ENCODE measurements at places on chromosomes 7 and 10.

- DNase-seq = no peak
Observed at GRCh38 chr10:123634221-123634620, 31.9 kb upstream of the GPR26 start.

DNA sequence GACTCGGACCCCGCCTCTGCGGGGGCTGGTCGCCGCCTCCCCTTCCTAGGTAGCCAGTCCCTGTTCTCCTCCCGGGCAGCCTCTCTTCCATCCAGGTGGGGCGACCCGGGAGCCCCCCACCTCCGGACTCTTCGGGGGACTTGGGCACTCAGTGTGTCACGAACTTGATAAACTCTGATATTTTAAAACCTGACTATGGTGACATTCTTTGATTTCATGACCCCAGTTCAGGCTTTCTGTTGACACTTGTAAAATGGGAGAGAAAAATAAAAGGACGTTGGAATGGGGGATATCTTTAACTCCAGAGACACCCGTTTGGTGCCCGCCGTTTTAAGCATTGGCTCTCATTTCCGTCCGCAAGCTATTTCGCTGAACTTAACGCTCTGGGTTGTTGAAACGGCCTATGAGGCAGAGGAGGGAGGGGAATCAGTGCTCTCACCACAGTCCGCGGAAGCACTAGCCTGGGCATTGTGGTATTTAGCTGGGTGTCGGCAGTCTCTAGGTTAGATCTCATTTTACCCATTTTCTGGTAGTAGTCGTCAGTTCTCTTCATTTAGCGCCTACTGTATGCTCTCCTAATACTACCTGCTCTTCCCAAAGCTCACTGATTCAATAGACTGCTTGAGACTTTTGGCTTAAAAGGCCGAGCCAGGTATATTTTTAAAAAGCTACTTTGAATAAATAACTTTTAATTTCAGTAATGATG lies 738 bp downstream of the VPS26A start:
- no peak for DNase-seq

DNA sequence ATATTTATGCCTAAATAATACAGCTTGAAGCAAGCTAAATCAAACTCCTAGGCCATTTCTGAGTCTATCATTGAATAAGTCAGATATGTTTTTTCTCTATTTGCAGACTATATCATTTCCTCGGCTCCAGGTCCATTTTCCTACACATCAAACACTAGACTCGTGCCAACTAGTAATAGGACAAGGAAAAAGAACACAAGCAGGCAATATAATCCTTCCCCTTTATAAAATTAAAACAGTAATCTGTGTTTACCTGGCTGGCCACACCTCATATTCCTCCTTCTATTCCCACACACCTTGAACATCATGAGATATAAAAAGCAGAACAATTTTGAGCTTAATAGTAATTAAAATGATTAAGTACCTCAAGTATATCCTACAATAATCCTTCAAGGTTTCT lies 325.7 kb downstream of the TFEC start:
- no peak for DNase-seq

DNA sequence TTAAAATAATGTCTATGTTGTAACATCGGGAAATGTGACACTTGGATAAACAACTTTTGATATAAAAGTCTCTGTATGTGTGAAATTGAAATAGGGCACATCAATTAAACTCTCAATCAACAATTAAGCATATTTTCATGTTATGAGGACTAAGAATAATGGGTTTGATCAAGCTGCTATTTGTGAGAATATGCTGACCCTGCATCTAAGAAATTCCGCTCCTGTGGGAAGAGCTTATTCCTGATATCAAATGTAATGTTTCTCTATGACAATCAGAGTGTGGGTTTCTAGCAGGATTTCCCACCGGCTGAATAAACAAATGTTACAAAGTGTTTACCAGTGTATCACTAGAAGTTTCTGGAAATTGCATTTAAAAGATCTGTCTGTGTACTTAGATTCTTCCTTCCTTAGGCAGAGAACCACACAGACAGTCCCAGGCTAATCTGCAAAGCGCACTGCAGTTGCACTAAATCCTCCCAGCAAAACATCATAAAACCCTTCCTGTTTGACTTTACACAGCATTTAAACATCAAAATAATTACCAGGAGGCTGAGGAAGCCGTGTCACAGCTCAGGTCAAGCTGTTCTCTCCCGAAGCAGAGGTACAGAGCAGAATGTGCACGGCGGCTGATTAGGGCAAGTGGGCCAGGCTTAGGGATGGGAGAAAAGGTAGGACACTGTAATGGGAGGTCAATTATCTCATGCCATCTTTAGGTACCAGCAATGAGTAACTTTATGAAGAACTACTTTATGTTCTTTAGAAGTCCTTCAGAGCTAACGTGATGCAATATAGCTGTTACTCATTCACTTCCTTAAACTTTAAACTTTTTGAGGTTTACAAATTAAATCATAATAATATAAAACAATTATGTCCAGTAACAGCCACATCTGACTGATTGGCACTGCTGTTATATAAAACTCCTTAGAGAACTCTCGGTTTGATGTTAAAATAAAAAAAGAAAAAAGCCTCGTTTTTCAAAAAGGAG lies 109.1 kb upstream of the CTTNBP2 start:
- DNase-seq = no peak

DNA sequence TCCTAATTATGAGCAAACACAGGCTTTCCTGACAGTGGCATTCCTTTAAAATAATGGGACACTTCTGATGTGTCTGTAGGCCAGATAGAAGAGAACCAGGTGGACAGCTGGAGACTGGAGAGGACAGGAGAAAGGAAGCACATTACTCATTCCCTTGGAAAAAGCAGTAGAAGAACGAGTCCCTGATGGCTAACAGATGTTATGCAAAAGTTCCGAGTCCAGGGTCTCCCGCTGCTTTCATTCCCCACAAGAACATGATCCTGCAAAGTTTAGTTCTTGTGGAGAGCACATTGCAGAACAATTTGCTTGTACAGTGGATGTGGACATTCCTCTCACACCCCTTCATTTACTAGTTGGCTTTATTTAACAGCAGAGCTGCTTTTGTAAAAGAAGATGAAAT lies 137.6 kb downstream of the GPAM start:
- DNase-seq = no peak

DNA sequence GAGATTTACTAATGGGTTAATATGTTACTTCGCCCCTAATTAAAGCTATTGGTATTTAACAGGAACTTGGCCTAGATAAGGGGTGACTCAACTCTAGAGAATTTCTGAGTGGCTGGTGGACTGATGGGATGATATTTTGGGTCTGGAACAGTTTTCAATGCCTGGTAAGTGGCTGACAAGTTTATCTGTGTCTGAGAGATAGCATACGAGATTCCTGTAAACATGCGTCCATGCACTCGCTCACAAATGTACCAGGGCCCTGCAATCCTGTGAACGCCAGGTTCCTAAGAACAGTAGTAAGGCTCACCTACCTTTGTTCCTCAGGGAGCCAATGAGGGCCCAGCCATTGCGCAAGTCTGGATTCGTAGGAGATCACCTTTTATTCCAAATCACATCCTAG lies 683.8 kb upstream of the ANKRD30A start:
- DNase-seq = no peak

DNA sequence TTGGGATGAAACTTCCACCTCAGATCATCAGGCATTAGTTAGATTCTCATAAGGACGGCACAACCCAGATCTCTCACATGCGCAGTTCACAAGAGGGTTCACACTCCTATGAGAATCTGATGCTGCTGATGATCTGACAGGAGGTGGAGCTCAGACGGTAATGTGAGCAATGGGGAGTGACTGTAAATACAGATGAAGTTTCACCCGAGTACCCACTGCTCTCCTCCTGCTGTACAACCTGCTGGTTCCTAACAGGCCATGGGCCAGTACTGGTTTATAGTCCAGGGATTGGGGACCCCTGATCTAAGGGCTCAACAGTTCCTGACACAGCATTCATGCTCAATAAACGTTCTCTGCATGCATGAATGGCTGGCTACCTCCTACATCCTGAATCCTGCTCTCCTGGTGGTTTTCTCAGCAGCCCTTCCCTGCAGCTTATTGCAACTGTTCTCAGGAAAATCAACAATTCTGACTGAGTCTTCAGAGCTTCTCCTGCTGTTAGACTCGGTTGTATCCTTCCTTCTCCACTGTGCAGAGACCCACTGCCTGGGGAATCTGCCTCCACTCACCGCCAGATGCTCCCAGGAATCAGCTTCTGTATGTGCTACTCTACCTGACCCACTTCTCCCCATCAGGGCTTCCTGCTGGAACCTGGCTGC lies 17.4 kb downstream of the PDE6C start:
- DNase-seq = no peak

DNA sequence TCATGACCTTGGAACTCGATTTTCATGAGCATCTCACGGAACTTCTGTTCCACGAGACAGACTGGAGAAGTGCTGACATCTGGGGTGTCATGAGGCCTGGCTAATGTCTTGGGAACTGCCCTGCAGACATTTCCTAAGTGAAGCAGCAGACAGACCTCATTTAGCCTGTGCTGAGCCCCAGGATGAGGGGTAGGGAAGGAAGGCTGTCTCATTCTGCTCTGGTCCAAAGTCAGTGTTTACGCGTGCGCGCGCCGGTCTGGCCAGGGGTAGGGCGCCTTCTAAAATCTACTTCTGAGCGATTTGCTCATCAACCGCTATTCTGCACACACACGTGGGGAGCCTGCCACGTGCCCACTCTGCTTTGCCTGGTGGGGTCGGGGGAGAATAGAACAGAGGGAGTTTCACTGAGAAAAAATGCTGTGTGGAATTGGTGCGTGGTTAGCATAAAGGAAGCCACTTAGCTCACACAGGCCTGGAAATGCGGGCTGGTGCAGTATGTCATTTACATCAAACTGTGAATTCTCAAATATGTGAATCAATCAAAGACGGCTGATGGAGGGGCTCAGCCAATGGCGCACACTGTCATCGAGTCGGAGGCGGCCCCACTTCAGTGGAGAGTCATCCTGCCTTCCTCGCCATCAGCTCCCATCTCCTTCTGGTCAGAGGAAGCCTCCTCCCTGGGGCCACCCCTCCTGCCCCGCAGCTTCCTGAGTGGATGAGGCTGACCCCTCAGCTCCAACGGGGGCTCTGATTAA lies 335.1 kb downstream of the ADARB2 start:
- DNase-seq = no peak

DNA sequence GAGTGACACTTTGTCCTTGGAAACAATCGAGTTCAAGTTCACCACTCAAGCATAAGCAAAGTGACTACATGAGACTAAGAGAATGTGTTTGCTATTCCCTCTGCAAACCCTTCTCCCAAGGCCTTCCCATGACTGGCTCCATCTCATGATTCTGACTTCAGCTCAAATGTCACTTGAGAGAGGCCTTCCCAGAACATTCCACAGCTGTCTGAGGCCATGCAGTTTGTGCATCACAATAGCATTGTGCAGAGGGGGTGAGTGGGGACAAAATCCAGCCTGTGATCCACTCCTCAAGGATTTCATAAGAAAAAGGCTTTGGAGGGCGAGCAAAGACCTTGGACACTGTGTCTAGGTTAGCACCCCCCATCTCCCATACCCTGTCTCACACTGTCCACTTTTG lies 6.9 kb upstream of the LRMDA start:
- no peak for DNase-seq

DNA sequence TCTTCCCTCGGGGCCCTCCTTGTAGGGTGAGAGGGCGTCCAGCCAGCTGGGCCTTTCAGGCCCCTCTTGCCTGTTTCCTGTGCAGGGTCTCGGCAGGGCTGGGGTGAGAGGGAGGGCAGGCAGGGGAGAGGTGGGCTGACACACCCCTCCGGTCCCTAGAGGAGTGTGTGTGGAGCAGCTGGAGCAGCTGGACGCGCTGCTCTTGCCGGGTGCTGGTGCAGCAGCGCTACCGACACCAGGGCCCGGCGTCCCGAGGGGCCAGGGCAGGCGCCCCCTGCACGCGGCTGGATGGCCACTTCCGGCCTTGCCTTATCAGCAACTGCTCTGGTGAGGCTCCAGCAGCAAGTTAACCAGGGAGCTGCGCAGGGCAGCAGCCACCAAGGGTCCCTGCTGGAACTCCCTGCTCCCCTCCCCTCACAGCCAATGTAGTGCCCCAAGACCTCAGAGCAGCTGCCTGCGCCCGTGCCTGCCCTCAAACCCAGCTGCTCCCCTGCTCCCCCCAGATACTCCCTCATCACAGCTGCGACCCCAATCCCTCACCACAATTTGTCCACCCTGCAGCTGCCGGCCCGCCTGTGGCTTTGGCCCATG lies 15.7 kb upstream of the ZNF862 start:
- no peak for DNase-seq
